ENCODE measurements at places on chromosomes 2 and 18. TPM values are rescaled to one million over a fixed set of nuclear protein-coding genes. Genes with fewer than 3 reads are reported as not detected.
A peak's percentile ranks its signal among the peaks of the same experiment; 100 is the strongest.

GRCh38 chr2:234048049-234048448 is 2.5 kb upstream of the SPP2 start:
- DNase-seq = no peak

GRCh38 chr18:26864658-26865057 is 849 bp downstream of the AQP4 start:
- DNase-seq = no peak

GRCh38 chr18:23226930-23227725 is 91.8 kb downstream of the CABLES1 start:
- DNase-seq = peak; percentile 86

DNA sequence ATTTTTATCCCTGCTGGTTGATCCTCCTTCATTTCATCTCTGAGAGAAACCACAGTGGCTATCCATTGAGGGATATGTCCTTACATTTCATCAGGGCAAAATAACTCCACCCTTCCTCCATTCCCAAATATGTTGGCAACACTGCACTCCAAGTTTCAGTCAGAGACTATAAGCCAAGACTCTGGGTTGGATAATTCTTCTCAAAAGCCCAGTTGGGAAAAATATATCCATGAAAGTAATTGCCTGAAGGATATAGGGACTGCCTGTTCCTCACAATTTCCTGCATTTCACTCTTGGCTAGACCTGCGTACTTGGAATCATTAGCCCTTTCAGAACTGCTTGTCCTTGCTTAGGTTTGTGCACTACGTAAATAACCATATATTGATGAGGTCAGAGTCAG is 27.9 kb upstream of the EPB41L3 start:
- DNase-seq = no peak

GRCh38 chr18:57659460-57660102 is 37.9 kb upstream of the NARS1 start:
- DNase-seq = no peak

GRCh38 chr2:211093743-211094303 is 537.4 kb downstream of the CPS1 start:
- no peak for DNase-seq

- DNase-seq = no peak
Observed at GRCh38 chr2:102480285-102481195, 7.5 kb downstream of the SLC9A4 start.

GRCh38 chr18:10064267-10064666 is 150.5 kb downstream of the VAPA start:
- no peak for DNase-seq

DNA sequence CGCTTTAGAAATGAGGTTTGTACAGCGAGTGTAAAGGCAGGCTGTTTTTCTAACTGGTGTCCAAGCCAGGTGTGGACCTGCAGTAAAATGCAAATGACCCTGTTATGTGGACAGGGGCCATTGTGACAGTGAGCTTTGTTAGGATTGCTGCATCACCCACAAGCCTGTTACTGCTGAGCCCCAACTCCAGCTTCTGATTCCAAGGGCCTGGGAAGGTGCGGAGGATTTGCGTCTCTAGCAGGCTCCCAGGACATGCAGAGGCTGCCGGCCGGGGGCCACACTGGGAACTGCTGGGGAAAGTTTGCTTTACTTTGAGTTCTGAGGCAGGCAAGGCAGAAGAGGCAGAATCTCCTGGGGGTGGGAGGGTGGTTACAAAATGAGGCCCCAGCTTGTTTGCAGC is 164.1 kb downstream of the GLI2 start:
- DNase-seq = no peak

- DNase-seq = no peak
Observed at GRCh38 chr2:169190197-169190775, 120.9 kb downstream of the DHRS9 start.

GRCh38 chr18:14085770-14086457 is 46.3 kb downstream of the ZNF519 start:
- DNase-seq = no peak

DNA sequence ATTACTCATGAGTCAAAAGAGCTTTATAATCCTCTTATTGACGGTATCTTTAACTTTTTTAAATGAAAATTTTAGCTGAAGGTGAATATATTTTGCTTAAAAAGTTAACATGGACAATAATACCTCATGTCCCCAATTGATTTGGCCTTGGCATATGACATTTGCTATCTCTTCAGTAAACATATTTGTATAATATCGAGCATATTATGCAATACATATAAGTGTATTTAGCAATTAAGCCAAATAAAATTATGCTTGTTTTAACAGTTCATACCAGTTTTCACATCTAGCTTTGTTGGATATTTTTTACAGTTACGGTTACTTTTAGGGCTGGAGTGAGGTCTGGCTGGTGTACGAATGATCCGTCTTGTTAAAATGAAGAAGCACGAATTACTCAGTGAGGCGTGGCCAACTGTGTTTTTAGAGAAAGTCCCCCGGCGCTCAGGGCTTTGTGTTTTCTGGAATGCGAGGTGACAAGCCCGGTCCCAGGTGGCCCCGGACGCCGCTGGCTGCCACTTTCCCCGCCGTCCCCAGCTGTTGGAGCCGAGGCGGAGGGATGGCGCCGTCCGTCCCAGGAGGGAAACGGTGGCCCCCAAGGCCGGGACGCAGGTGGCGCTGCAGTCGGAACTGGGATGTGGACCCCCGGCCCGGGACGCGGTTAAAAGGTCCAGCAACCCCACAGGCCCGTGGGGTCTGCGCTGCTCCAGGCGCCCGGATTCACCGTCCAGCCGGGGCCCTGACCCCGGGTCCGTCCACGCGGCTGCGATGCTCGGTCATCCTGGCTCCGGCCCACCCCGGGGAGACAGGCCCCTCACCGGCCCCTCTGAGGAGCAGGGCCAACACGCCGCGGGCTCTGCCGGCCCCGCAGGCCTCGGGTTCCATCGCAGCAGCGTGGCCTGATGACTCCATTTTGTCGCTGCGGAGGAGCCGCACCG is 41.3 kb downstream of the TMEM18 start:
- DNase-seq = peak; percentile 54

Gene CDH2
- 6.6 TPM for total RNA-seq

Gene PIKFYVE
- 27.2 TPM for total RNA-seq

Gene DES
- 13,684 TPM for total RNA-seq

Gene CFC1
- not detected for total RNA-seq

Gene CAVIN2
- 189 TPM for total RNA-seq

Gene CCDC148
- total RNA-seq = not detected

Gene GULP1
- total RNA-seq = 50.9 TPM

Gene DPYSL5
- total RNA-seq = 1.9 TPM

Gene DAPL1
- not detected for total RNA-seq
